ENCODE measurements at places on chromosomes 6 and 20. TPM values are rescaled to one million over a fixed set of nuclear protein-coding genes. Genes with fewer than 3 reads are reported as not detected.

HDGFL1 gene
- not detected for total RNA-seq

KCNK15 gene
- 0.44 TPM for total RNA-seq

DEF6 gene
- total RNA-seq = 7.4 TPM

- no peak for DNase-seq
Measured at GRCh38 chr6:5215159-5215558, 45.6 kb downstream of the LYRM4 start.

DNA sequence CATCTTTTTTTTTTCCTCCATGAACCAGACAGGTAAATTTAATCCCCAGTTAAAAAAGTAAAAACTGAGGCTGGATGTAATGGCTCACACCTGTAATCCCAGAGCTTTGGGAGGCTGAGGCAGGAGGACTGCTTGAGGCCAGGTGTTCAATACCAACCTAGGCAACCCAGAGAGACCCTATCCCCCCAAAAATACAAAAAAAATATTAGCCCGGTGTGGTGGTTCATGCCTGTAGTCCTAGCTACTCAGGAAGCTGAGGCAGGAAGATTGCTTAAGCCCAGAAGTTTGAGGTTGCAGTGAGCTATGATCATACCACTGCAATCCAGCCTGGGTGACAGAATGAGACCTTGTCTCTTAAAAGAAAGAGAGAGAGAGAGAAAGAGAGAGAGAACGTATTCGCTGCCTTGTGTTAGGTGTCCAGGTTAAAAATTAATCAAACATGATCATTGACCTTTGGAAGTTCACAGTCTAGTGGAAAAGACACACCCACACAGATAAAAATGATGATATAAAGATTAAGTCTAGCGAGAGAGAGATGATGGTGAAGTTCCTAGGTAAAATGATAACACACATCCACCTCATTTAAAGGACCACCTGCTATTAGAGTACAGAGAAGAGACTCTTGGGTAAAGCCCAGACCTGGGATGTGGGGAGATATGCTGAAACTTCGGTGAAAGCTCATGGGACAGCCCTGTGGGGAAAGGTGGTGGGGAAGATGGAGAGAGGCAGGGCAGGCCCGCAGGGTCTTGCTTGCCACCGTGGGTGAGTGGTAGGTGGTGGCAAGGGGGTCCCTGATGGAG lies 4.8 kb upstream of the NHSL1 start:
- no peak for DNase-seq

GRCh38 chr20:13037727-13038126 lies 29.0 kb downstream of the SPTLC3 start:
- no peak for DNase-seq

GRCh38 chr20:56554869-56555268 lies 21.8 kb downstream of the FAM209B start:
- peak; percentile 20 for DNase-seq
